ENCODE measurements at places on chromosomes 3 and 15.

DNA sequence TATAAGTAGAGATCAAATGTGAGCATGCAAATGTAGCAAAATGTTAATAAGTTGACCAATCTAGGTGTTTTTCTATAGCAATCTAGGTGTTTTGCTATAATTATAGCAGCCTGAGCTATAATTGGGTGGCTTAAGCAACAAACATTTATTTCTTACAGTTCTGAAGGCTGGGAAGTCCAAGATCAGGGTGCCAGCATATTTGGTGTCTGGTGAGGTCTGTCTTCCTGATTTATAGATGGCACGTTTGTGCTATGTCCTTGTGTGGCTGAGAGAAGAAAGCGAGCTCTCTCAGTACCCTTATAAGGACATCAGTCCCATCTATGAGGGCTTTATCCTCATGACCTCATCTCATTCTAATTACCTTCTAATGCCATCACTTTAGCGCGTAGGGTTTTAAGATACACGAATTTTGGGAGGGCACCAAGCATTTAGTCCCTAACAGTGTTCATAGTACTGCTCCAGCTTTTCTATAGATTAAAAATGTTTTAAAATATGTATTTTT, 171.1 kb downstream of the GHSR start:
- no peak for DNase-seq

- no peak for DNase-seq
These were observed 181.0 kb upstream of the CBLB start for GRCh38 chr3:106049821-106050220.

DNA sequence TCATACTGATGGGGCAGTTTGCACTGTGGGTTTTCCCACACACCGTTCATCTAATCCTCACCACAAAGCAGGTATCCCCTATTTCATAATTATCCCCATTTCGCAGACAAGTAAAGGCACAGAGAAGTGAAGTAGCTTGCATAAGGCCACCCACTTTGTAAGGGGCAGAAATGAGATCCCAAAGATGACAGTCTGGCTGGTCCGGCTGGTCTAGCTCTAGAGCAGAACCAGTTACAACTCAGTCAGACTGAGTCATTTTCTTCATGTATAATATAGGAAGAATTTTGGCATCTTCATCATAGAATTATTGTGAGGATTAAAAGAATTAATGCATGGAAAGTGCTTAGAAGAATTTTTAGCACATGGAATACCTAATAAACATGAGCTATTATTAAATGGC, 10.6 kb downstream of the RBP1 start:
- DNase-seq = no peak

GRCh38 chr3:61620073-61620472, 58.7 kb downstream of the PTPRG start:
- DNase-seq = no peak

DNA sequence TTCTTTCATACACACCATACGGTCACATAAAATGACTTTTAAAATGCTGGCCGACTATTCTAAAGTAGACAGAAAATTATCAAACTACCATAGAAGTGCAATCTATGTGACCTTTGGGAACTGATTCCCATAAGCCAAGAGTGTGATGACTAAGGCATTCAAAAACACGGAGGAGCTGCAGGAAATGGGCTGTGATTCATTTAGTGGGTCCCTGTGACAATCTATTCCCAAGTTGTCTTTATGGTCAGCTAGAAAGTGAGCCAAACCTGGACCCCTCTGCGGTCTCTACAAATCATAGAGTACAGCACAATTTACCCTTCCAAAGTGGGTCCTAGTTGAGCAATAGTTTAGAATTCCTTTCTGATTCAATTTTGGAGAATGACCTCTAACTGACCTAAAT, 251.5 kb upstream of the CBLB start:
- no peak for DNase-seq

Data from Right ventricle myocardium inferior (tissue), 1 donor.